ENCODE measurements at places on chromosomes 5 and 9. TPM values are rescaled to one million over a fixed set of nuclear protein-coding genes. Genes with fewer than 3 reads are reported as not detected.

- no peak overlapping the region for H3K27ac ChIP-seq
- DNase-seq, result no peak
- no peaks in the 10 kb centered on the region for H3K4me1 ChIP-seq
- no peak overlapping the region for H3K4me3 ChIP-seq
Measured at GRCh38 chr9:134335061-134335460, 8.8 kb downstream of the RXRA start.

DNA sequence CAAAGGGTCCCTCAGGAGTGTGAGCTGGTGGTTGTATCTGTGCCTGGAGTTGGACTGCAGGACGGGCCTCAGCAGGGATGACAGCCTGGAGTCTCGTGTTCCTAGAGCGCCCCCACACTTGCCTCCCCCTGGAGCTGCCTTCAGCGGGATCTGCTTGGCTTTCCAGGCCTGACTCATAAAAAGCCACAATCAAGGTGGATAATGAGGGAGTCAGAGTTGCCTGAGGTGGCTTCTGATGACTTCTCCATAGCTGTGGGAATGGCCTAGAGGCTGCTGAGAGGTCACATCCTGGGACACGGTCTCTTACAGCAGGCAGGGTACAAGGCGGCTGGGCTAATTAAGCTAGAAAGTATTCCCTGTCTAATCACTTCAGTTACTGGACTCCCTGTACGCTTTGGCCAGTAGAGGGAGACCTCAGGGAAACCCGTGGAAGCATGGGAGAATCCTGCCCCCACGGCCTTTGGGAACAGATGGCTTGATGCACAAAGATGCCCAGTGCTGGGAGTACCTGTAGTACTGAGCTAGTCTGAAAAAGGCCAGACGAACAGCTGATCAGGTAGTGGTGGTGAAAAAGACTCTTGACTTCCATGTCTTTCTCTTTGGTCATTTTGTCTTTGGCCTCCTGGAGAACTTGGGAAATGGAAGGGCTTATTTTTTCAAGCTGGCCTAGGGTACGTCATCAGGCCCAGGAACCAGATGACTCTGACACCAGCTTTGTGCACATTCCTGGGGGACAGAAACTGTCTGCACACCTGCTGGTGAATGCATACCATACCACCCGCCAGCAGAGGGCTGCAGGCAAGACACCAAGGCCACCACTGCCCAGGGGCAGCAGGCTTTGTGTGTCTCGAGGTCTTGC lies 16.1 kb upstream of the FRRS1L start:
- H3K36me3 ChIP-seq, result no peaks in the 10 kb centered on the region
- no peak overlapping the region for H3K4me3 ChIP-seq
- peaks cover 11% of the 10 kb centered on the region for H3K4me1 ChIP-seq

- no peak for DNase-seq
- no peaks in the 10 kb centered on the region for H3K4me1 ChIP-seq
- no peak overlapping the region for H3K4me3 ChIP-seq
- no peaks in the 10 kb centered on the region for H3K27me3 ChIP-seq
Measured at GRCh38 chr9:27353474-27354229, 56.7 kb upstream of the EQTN start.

DNA sequence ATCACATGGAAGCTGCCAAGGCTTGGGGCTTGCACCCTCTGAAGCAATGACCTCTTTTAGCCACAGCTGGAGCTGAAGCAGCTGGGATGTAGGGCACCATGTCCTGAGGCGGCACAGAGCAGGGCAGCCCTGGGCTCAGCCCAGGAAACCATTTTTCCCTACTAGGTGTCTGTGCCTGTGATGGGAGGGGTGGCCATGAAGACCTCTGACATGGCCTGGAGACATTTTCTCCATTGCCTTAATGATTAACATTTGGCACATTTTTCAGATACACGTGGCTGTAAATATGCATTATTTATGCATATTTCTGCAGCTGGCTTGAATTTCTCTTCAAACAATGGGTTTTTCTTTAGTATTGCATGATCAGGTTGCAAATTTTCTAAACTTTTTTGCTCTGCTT lies 81.7 kb downstream of the OSMR start:
- DNase-seq, result no peak
- no peak overlapping the region for H3K4me3 ChIP-seq
- no peaks in the 10 kb centered on the region for H3K27me3 ChIP-seq
- no peak overlapping the region for H3K27ac ChIP-seq
- no peaks in the 10 kb centered on the region for H3K4me1 ChIP-seq
- no peaks in the 10 kb centered on the region for H3K36me3 ChIP-seq

DNA sequence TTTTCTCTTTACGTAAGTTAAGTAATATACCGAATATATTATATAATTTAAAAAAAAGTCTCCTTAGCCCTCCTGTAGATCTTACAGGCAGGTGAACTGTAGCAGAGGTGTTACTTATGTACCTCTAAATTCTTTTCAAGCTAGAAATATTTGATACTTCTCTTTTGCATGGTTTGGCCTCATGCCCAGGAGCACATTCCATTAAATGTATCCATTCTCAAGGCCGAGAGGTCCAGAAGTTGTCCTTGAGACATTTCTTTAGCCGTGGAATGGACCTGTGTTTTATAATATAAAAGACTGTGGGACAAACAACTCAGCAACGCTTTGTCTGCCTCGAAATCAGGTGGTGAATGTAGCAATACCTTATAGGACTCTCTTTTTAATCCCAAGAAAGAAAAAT lies 184.5 kb downstream of the TRIO start:
- no peaks in the 10 kb centered on the region for H3K36me3 ChIP-seq
- H3K4me1 ChIP-seq, result no peaks in the 10 kb centered on the region
- H3K27ac ChIP-seq, result no peak overlapping the region
- H3K4me3 ChIP-seq, result no peak overlapping the region
- no peaks in the 10 kb centered on the region for H3K27me3 ChIP-seq

DNA sequence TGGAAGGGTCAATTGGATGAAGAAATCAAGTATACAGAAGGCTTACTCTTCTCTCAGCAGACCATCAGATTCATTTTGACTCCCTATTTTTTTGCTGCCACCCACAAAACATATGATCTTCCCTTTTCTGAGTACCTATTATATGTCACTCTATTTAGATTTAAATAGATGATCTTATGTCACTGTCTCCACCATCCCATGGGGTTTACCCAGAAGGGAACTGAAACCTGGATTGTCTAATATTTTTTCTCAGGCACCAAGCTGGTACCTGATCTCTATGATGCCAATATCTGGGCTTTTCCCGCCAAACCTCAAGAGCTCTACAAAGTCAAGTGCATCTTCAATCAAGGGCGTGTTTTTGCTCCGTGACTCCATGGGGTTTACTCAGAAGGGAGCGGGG lies 118.7 kb downstream of the GAS1 start:
- no peak overlapping the region for H3K27ac ChIP-seq
- no peaks in the 10 kb centered on the region for H3K4me1 ChIP-seq
- H3K4me3 ChIP-seq, result no peak overlapping the region
- no peaks in the 10 kb centered on the region for H3K36me3 ChIP-seq

DNA sequence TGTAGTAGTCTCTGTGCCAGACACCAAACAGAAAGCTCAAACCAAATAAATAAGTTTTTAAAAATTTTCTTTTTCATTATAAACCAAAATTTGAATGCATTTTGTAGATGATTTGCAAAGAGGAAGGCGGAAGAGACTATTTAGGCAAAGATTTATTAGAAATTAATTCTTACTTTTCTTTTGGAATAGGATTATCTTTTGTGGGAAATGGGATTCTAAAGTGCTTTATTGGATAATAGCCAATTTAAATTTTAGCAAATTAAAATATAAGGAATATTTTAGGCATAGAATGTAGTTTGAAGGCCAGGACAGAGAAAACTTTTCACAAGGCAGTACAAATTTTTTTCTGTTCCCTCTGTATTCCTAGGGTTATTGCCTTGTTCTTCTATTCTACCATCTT lies 311.4 kb upstream of the ITGA1 start:
- H3K4me1 ChIP-seq, result no peaks in the 10 kb centered on the region
- no peak overlapping the region for H3K4me3 ChIP-seq
- H3K27ac ChIP-seq, result no peak overlapping the region
- no peaks in the 10 kb centered on the region for H3K27me3 ChIP-seq
- no peak for DNase-seq

DNA sequence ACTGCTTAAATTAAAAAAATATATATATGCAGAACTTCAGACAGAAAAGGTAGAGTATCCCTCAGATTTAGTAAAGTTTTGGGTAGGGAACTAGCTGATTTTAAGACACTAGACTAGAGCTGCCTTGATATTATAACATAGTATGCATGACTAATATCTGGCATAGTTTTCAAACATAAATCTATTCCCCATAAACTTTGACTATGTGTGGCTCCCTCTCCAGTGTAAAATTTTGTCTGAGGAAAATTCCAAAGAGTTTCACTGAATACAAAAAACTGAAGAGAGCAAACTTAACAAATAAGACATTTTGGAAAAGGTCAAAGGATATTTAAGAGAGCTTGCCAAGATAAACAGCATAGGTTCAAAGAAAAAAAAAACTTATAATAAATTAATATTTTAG lies 66.2 kb upstream of the ZNF462 start:
- no peaks in the 10 kb centered on the region for H3K4me1 ChIP-seq
- H3K27ac ChIP-seq, result no peak overlapping the region
- no peak overlapping the region for H3K4me3 ChIP-seq
- DNase-seq, result no peak
- no peaks in the 10 kb centered on the region for H3K27me3 ChIP-seq

- peaks cover 23% of the 10 kb centered on the region for H3K4me1 ChIP-seq
- peak; percentile 85 for DNase-seq
- peaks cover 7% of the 10 kb centered on the region for H3K36me3 ChIP-seq
- peak within 1 kb of the TSS; percentile 67 for H3K27ac ChIP-seq
- no peaks in the 10 kb centered on the region for H3K27me3 ChIP-seq
Measured at GRCh38 chr5:79990598-79991507, at the start of gene MTX3. MTX3 (minus strand) TSS chr5:79991262; CDS start chr5:79991238, 24 bp downstream.

GRCh38 chr9:128636024-128636390 lies 20.6 kb downstream of the DYNC2I2 start:
- H3K27me3 ChIP-seq, result no peaks in the 10 kb centered on the region
- H3K36me3 ChIP-seq, result peaks cover 23% of the 10 kb centered on the region
- DNase-seq, result no peak
- H3K4me3 ChIP-seq, result no peak overlapping the region
- no peaks in the 10 kb centered on the region for H3K4me1 ChIP-seq

DNA sequence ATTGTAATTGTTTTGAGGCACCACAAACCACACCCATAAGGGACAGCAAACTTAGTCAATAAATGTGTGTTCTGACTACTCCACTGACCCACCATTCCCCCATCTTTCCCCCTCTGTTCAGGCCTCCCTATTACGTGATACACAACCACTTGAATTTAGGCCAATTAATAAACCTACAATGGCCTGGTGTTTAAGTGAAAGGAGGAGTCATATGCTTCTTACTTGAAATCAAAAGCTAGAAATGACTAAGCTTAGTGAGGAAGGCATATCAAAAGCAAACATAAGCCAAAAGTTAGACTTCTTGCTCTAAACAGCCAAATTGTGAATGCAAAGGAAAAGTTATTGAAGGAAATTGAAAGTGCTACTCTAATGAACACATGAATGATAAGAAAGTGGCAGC lies 14.6 kb downstream of the ZBTB43 start:
- peaks cover 4% of the 10 kb centered on the region for H3K36me3 ChIP-seq
- H3K4me3 ChIP-seq, result no peak overlapping the region
- H3K4me1 ChIP-seq, result no peaks in the 10 kb centered on the region

- H3K4me3 ChIP-seq, result no peak overlapping the region
- no peak overlapping the region for H3K27ac ChIP-seq
- no peaks in the 10 kb centered on the region for H3K4me1 ChIP-seq
- no peak for DNase-seq
Measured at GRCh38 chr9:81430727-81431126, 258.6 kb downstream of the TLE1 start.

- no peak for DNase-seq
- no peaks in the 10 kb centered on the region for H3K4me1 ChIP-seq
- H3K4me3 ChIP-seq, result no peak overlapping the region
- no peaks in the 10 kb centered on the region for H3K27me3 ChIP-seq
Measured at GRCh38 chr5:147578228-147579024, 68.6 kb upstream of the DPYSL3 start.

DNA sequence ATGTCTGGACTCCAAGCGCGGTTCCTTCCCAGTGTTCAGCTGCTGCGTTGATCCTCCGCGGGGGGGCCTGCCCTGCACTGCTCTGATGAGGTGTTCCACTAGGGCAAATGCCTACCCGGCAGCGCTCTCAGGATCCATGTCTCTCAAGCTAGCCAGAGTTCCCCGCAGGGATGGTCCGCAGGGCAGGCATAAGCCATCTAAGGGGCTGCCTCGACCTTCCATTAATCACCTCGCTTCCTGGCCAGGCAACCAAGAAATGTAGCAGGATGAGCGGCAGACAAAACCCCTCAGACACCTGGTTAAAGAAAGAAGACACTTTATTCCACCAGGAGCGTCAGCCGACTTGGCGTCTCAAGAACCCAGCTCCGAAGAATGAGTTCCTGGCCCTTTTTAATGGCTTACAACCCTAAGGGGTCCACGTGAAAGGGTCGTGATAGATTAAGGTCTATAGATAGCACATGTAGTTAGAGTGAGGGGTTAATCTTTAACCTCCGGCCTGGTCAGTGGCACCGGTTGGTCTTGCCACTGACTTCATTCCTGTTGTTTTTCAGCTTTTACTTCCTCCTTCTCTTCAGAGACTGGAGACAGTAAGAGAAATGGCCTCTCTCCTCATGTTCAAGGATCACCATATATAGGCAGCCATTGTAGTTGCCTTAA lies 47.2 kb upstream of the COX7C start:
- no peak overlapping the region for H3K4me3 ChIP-seq
- DNase-seq, result no peak
- H3K27ac ChIP-seq, result no peak overlapping the region

DNA sequence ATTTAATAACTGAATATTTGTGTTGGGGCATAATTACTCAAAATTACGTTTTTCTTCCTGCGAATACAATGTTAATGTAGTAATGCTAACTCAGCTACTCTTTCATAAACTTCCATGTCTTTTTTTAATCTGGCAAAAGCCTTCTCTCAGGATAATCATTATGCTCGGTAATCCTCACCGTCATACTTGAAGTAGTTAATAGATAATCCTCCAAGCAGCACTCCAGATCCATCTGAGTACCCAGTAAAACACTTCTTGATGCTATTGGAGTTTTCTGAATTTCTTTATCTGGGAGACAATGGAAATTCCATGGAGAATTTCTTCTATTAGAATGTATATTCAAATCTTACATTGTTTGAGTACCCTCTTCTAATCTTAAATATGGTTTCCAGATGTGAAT lies 34.3 kb downstream of the PARP8 start:
- no peak for DNase-seq
- H3K4me1 ChIP-seq, result peaks cover 94% of the 10 kb centered on the region

CDKN2B gene
- 0.64 TPM for total RNA-seq

LCNL1 gene
- total RNA-seq, result 0.17 TPM

DAB2IP gene
- total RNA-seq, result not detected

DHX29 gene
- total RNA-seq, result 18.5 TPM

FAM81B gene
- total RNA-seq, result not detected

TTLL11 gene
- 2.9 TPM for total RNA-seq

PRELID2 gene
- 2.1 TPM for total RNA-seq

RFESD gene
- total RNA-seq, result 9.1 TPM

SLC1A1 gene
- total RNA-seq, result 1.00 TPM

IL9 gene
- total RNA-seq, result not detected
